ENCODE measurements at places on chromosomes 4 and X.

DNA sequence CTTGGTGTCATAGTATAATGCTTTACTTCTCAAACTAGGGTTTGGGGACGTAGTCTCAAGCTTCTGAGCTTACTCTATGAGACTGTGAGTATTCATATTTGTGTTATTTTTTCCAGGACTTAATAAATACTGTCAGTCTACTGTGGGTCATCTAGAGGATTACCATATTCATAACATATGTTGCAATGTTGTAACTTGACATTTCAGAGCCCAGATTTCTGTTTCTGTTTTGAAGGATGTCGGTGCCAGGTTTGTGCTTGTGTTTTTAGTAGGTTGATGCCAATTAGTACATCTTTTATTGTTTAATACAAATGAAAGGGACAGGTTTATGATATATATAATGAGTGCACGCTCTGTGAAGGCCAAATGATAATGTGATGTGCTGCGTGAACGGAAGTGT, 69.6 kb downstream of the SPANXN4 start:
- DNase-seq = no peak

GRCh38 chr4:109982521-109982920, 69.8 kb downstream of the EGF start:
- DNase-seq = no peak

- DNase-seq = no peak
These were observed 90.9 kb downstream of the COMMD8 start for GRCh38 chr4:47372561-47372960.

GRCh38 chrX:130114141-130114588, 3.9 kb upstream of the ELF4 start:
- DNase-seq = no peak

GRCh38 chr4:79034544-79034943, 95.3 kb upstream of the PAQR3 start:
- DNase-seq = no peak

GRCh38 chr4:107736924-107737448, 17.0 kb upstream of the PAPSS1 start:
- peak; percentile 5 for DNase-seq
